CD4-positive, alpha-beta T cell treated with Interleukin-21 for 1 hour (primary cell): ENCODE measurements at places on chromosomes 5 and 9.

- DNase-seq, result no peak
Observed at GRCh38 chr5:104111632-104112031, 549.0 kb upstream of the NUDT12 start.

GRCh38 chr5:138276402-138277054 lies 2.1 kb upstream of the GFRA3 start:
- no peak for DNase-seq

DNA sequence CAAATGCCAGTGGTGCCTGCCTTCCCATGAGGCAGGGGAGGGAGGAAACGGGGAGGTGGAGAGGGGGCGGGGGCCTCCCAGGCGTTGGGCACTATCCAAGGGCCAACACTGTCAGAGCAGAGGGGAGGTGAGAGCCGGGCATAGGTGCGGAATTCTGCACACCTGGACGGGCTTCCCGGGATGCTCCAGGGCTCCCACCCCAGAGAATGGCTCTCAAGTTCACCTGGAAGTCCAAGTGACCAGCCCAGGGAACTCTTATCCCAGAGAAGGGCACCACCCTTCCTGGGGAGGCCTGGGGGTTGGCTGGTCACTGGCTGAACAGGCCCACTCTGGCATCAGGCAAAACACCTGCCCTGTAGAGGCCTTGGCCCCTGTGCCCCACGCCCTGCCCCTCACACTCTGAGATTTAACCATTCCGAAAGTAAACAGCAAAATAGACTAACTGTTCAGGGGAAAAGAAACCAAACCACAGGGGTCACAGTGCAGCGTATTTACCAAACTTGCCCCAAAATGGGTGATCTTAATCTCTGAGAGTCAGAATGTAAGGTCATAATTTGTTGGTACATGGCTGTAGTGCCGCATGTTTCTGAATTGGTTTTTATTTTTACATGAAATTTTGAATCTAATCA lies 2.7 kb downstream of the CSF2 start:
- DNase-seq, result no peak

- no peak for DNase-seq
Observed at GRCh38 chr5:137587919-137588318, 88.8 kb upstream of the SPOCK1 start.

- no peak for DNase-seq
Observed at GRCh38 chr9:36174731-36175130, 5.5 kb downstream of the CCIN start.

DNA sequence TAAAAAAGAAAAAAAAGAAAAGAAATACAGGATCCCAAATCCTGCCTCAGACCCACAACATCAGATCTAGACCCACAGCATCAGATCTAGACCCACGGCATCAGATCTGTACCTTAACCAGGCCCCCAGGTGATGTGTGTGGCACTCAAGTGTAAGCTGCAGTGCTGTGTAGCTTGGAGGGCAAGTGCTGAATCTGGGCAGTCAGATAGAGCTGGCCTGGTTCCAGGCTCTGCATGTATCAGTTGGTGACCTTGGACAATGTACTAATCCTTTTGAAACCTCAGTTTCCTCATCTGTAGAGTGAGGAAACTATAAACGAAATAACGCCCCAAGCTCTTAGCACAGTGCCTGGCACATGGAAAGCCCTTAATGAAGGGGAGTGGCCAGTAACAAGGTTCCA lies 16.7 kb downstream of the COL15A1 start:
- DNase-seq, result no peak
